ENCODE measurements at places on chromosomes 7 and 10.

- DNase-seq: no peak
These were observed 121.8 kb downstream of the CD36 start for GRCh38 chr7:80760292-80760691.

DNA sequence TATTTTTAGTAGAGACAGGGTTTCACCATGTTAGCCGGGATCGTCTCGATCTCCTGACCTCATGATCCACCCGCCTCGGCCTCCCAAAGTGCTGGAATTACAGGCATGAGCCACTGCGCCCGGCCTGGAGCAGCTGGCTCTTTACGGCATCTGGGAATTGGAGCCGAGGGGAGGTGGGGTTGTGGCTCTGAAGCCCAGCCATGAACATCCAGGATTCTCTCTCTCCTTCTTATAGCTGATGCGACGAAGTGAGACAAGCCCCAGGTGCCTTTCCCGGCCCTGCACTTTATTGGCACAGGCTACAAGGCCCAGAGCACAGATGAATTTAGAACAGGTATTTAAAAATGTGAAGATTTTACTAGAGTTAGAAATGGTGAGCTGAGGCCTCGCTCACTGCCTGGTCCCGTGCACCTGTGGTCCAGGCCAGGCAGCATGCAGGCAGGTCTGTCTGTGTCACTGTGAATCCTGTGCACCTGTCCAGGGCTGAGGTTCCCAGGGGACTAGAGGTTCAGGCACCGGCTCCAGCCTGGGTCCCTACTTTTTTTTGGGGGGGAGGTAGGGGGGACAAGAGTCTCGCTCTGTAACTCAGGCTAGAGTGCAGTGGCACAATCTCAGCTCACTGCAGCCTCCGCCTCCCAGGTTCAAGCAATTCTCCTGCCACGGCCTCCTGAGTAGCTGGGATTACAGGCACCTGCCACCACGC lies 379.7 kb upstream of the FOXK1 start:
- DNase-seq: no peak

DNA sequence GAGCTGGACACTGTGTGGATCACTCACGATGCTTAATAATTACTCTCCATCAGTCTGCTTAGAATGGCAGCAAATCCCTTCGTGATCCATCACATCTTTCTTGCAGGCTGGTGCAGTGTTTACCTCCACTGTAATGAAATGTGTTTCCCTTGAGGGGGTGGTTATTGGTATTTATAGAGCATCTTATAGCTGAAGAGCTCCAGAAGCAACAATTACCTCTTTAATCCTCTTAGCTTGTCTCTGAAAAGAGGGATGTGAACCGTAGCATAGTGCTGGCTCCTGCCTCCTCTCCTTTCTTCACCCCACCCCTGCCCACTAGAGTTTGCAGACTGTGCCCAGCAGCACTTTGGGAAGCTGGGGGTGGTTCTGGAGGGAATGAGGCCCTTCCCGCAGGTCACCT lies 132.6 kb downstream of the CAMK1D start:
- DNase-seq: no peak

DNA sequence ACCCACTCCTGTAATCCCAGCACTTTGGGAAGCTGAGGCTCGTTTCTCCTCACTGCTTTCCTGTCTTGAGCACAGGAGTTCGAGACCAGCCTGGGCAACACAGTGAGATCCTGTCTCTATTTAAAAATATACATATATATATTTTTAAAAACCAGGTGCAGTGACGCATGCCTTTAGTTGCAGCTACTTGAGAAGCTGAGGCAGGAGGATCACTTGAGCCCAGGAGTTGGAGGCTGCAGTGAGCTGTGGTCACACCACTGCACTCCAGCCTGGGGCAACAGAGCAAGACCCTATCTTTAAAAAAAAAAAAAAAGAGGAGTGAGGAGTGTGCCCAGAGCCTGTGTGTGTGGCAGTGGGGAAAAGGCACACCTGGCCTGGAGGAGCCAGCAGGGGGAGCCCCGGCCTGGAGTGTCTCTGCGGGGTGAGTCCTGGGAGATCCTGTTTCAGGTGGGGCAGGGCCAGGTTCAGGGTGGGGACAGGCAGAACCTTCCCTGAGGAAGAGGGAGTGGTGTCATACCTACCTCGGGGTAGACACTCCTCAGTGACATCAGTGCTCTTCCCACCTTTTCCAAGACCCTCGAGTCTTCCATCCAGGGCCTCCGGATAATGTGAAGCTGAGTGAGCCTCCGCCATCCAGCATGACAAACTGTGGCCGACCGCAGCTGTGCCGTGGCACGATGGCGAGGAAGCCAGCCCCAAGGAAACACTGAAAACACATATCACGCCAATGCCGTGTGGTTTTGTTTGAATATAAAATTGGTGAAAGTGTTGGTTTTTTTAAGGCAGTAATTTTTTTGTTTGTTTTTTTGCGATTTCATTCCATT lies 9.0 kb upstream of the ARPC1B start:
- peak; percentile 81 for DNase-seq

GRCh38 chr10:131972474-131973071 lies 9.2 kb downstream of the BNIP3 start:
- peak; percentile 69 for DNase-seq
